ENCODE measurements at places on chromosomes 4 and X. TPM values are rescaled to one million over a fixed set of nuclear protein-coding genes. Genes with fewer than 3 reads are reported as not detected.

- DNase-seq: no peak
Measured at GRCh38 chr4:107248571-107248970, 212.5 kb upstream of the DKK2 start.

DNA sequence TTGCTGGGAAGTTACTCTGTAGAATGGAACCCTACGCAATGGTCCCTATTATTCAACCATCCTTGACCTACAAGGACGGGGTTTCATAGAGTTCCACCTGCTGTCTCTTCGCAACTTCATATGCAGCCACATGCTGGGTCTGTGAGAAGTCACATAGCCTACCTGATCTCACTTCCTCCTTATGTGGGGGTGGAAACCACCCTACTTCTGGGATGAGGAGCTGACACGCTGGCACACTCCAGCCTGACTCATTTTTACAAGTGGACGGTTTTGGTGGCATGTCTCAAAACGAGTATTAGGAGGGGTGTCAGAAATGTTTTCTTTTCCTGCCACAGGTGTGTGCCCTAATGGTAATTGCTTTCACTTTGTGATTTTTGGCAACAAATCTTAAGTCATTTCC is 36.8 kb upstream of the ARSD start:
- DNase-seq: no peak

DNA sequence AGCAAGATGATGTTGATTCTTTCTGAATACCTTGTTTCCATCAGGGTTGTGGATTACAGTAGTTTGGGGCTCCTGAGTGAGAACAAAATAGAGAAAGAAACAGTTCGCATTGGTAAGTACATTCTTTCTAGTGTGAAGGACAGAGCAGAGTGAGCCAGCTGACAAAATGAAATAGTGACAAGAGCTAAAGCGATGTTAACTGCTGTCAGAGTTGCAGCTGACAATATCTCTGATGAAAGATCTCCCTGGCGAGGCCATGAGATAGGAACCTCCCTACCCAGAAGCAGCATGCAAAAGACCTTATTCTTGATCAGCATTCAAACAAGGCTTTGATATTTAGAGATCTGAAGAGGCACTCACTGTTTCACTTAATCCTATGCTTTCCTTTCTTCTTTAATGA is 258.6 kb downstream of the CAMK2D start:
- DNase-seq: no peak

DNA sequence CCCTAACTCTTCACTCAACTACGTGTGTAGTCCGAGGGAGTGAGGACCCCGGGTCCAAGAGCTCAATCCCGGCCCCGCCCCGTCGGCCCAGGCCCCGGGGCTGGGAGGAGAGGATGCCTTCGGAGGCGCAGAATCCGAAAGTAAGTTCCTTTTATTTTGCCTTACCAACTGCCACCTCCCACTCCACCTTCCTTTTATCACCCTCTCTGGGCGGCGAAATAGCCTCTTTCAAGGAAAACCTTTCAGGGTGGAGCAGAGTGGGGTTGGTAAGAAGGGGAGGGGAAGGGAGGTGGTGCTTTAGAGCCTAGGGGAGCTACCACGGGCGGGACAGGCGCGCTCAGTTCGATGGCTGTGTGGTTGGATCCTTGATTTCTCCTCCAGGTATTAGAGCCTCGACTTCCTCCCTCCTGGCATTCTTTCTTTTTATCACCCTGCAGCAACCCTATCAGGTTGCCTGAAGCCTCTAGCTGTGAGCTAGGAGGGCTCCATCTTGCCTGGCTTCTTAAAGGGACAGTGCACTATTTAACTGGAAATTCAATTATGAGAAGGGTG is 191.2 kb downstream of the RRAGB start:
- DNase-seq: no peak

- no peak for DNase-seq
Measured at GRCh38 chrX:69323786-69324720, 158.8 kb upstream of the PJA1 start.

GRCh38 chrX:477441-478012 is 90.8 kb upstream of the PPP2R3B start:
- DNase-seq: no peak

The ALB gene
- total RNA-seq: 9.1 TPM

GRCh38 chr4:7423391-7423790 is 11.3 kb downstream of the PSAPL1 start:
- DNase-seq: no peak

- DNase-seq: no peak
Measured at GRCh38 chr4:71554025-71554424, 215.2 kb downstream of the SLC4A4 start.

DNA sequence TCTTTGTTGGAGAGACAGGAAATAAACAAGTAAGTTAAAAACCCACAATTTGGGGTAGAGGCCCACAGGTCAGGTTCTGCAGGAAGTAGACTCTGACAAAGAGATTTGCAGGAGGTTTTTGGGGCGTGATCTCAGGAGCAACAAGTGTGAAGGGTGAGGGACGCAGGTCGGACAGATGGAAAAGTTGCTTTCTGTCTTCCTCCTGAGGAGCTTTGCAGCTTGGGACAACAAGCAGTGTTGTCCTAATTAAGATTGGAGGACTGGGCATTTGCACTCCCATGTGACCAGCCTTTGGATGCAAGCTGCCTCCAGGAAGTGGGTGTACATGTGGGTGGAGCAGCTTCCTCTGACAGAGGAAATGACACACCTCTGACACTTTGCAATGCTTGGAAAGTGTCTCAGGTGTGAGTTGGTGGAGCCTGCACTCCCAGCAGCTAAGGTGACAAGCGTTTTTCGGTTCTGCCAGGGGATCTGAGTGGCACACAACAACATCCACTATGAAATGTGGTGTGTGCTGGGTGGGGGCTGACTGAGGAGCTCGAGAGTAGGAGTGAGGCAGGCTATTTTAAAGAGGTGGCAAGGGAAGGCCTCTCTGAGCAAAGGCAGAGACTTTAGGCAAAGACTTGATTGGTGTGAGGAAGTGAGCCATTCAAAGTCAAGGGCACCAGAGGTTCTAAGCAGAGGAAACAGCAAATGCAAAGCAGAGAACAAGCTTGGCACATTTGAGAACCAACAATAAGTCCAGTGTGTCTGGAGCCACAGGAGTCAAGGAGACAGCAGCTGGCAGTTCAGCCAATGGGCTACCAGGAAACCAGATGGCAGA is 339.8 kb upstream of the GATB start:
- DNase-seq: no peak

DNA sequence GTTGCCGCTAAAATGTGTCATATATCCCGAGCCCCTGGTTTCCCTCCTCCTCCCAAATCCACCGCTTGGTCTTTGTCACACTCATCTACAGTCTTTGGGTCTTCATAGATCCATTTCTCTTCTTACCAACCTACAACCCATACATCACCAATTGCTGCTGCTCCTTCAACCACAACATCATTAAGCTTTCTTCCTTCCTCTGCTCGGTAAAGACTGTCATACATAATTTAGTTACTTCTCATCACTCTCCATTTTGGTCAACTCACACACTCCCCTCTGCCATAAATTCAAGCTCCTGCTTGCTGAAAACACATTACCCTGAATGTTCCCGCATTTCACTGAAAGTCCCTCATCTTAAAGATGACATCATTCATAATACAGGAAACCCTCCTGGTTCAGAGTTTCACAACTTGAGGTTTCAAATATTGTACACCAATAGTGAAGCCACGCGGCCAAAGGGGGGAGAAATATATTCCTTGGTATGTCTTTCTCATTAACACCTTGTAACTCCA is 1.7 kb upstream of the DCTD start:
- DNase-seq: no peak

- no peak for DNase-seq
Measured at GRCh38 chr4:93103042-93103441, 725.5 kb upstream of the ATOH1 start.

GRCh38 chrX:40849906-40850823 is 114.8 kb upstream of the MED14 start:
- DNase-seq: no peak

DNA sequence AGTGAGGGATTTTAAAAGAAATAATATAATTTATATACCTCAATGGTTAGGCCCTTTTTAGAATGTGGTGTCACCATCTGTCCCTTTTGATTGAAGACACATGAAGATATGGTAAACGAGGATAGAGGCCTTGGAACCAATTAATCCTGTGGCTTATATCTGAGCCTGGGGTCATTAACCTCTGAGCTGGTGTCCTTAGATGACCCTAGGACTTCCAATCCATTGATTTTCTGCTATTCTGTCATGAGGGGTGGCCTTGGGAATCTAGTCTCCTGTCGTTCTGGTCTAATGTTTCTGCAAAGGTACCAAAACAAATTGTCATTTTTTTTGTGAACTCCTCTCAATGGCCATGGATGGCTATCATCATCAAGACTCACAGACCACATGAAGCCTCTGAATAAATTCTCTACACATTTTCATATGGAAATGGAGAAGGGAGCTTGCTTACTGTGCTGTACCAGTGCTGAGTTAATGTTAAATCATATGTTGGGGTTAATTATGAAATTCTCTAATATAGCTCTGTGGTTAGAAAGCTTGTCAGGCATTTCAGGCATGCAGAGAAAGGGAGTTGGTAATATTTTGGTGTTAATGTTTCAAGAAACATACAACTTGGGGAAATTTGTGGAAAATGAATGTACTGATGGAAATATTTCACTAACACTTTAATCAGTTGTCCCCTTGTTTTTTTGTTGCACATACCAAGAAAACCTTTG is 204.2 kb upstream of the IL15 start:
- DNase-seq: no peak

DNA sequence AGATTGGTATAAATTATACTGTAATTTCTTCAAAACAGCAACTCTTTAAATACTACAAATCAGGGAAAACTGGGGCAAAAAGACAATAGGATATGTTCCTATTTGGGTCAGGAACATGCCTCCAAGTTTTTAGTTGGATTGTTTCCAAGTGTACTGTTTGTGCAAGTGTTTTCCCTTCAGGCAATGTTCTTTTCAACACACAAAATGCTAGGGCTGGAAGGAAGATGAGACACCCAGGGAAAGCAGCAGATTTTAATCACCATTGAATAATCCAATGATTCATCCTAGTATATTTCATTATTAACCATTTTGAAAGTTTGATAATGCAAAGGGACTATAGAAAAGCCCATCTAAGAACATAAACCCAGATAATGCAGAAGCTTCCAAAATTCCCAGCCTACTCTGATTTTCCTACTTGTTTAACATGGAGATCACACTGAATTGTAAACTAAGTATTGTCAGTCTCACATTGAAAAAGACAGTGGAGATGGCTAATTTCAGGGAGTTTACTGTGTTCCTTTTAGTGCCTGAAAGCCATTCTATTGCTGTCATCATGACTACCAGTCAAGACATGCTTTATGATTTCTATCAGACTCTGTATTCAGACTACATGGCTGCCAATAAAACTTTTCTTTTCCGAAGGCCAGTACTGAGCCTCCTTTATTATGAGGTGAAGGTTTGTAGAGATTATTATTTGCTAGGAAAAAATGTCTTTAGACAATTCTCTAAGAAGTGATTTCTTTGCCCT is 38.6 kb downstream of the COL4A6 start:
- no peak for DNase-seq

The HMX1 gene
- not detected for total RNA-seq

DNA sequence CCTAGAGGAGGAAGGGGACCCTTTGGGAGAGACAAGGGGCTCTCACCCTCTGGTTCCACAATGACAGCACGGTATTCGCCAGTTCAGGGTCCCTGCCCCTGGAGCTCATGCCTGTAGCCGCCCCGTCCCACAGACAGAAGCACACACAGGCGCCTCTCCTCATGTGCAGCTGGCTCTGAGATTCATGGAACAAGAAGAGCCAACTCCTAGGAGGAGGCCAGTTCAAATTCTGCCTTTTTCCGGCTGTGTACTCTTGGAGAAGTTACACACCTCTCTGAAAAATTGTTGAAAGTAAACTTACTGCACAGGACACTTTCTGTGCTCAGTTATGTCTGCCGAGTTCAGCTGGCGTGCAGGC is 15.3 kb downstream of the BLOC1S4 start:
- DNase-seq: no peak

GRCh38 chr4:60389633-60390032 is 810.5 kb upstream of the ADGRL3 start:
- no peak for DNase-seq

The PDGFRA gene
- 130 TPM for total RNA-seq

GRCh38 chr4:182711211-182711610 is 206.0 kb downstream of the DCTD start:
- no peak for DNase-seq

DNA sequence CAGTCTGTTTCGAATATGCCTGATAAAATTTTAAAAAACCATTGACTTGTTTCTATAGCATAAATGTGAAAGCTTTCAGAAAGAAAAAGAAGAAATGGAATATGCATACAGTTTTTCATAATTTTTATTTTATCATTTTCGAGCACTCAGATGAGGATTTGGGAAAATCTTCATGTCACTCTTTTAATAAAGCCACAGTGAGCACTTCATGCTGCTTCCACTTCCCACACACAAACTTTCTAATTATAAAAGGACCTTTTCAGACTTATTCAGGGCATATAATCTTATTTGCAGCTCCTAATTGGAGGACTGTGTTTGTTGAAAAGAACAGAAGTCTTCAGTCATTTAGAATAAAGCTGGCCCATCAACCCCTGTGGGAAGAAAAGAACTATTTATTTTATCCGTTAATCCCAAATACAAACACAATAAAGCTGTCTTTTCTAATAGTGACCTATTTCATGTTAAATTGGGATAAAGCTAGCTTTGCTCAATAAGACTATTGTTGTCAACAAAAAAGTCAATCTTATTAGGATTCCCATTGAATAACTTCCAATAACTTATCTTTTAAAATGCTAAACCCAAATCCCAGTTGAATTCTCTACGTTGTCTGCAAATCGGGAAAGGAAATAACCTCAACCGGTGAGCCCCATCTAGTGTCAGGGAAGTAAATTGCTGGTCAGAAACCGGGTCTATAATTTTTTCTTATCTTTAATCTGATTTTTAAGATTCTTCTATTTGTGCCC is 211.5 kb downstream of the PDGFRA start:
- DNase-seq: no peak

The APLN gene
- total RNA-seq: 0.16 TPM

GRCh38 chr4:183797011-183797444 is 108.1 kb upstream of the STOX2 start:
- no peak for DNase-seq

- DNase-seq: no peak
Measured at GRCh38 chr4:106126062-106126461, 189.9 kb downstream of the TBCK start.

- DNase-seq: no peak
Measured at GRCh38 chr4:6023731-6024130, 5.5 kb upstream of the C4orf50 start.

GRCh38 chrX:154815274-154815818 is 10.1 kb upstream of the MPP1 start:
- no peak for DNase-seq

GRCh38 chr4:147840838-147841738 is 109.2 kb downstream of the ARHGAP10 start:
- no peak for DNase-seq

The LONRF3 gene
- total RNA-seq: 16.0 TPM

DNA sequence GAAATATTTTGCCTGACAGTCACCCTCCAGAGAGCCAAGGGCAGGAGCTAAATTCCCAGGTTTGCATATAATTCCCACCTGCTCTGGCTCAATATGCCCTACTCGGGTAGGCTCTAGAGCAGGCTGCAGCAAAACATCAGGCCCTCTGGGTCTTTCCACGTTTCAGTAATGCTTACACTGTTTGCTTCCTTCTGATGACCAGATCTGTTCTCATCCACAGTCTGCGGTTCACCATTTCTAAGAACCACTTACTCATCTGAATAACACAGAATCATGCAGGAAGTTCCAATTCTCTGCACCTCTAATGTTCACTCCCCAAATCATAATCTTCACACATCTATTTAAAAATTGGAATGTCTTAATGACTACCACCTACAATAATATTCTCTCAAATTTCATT is 141.4 kb downstream of the PPP3CA start:
- DNase-seq: no peak

The ADH1B gene
- total RNA-seq: 5,080 TPM

GRCh38 chrX:117274965-117275364 is 812.2 kb upstream of the CT83 start:
- no peak for DNase-seq
